ENCODE measurements at places on chromosomes 2 and 18.
A peak's percentile ranks its signal among the peaks of the same experiment; 100 is the strongest.

GRCh38 chr2:237480556-237480955 lies 6.5 kb upstream of the MLPH start:
- no peak for DNase-seq

GRCh38 chr2:45904946-45905631 lies 253.6 kb downstream of the PRKCE start:
- DNase-seq: no peak

- DNase-seq: peak; percentile 21
These were observed 273.6 kb downstream of the PAX3 start for GRCh38 chr2:222024932-222025880.

GRCh38 chr2:171579481-171579880 lies 57.2 kb downstream of the CYBRD1 start:
- no peak for DNase-seq

DNA sequence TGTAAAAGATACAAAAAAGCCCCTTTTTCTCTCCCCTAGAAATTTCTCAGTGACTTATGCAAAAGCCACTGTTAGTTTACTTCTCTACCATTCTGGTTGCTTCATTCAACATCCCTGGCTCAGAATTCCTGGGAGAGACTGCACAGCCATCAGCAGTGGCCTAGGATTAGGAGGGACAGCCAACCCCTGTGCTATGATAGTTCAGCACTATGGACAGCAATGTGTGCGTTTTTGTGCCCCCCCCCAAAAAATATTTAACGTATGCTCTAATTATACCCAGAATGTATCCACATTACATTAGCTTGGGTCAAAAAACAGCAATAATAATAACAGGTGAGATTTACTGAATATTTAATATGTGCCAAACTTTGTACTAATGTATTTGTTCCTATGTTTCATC lies 29.0 kb downstream of the OSR1 start:
- DNase-seq: no peak

DNA sequence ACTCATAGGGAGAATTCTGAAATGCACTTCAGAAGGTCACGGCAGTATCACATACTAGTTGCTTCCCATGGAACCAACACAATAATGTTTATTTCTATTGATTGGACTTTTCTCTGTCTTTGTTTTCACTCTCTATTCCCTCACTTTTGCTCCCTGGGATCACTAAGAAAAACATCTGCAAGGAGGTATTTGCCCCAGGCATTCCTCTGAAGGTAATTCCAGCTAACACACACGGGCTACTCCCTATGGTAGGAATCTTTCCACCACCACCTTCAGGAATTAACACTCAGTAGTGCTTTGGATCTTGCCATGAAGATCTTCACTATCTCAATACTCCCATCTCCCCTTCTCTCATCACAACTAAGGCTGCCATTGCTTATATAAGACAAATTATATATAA lies 353.3 kb downstream of the DSC3 start:
- no peak for DNase-seq

DNA sequence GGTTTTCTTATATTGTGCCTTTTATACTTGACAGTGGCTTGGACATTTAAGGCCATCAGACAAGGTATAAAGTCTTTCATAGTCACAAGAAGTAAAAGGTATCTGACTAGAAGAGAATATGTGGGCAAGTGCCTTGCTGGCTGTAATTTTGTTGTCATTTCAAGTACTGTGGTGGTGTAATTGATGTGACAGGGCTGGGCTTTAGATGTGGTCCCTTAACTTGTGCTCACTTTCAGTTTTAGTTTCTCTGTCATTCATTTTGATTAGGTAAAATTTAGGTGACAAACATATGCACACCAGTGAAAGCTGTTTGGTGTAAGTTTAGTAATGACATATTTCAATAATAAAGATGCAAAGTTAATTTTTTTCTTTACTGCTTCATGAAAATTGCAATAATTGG lies 31.2 kb upstream of the TBR1 start:
- DNase-seq: no peak

GRCh38 chr2:147846412-147847081 lies 1.7 kb downstream of the ACVR2A start:
- DNase-seq: peak; percentile 16

DNA sequence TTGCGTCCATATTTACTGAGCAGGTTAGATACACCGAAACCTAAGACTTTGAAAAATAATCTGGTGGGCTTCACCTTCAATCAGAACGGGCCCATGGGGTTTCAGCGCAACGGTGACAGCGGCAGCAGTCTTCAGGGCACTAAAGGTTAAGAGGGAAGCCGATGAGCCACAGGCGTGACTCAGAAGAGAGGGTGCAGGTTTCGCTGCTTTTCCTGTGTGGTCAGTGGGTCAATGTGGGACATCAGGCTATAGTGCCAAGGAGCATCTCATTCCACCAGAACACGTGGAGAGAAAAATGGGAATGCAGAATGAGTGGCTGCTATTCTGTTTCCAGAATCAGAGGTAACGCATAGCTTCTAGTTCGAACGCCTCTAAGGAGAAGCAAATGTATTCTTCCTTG lies 8.9 kb downstream of the PTGR3 start:
- no peak for DNase-seq

- DNase-seq: no peak
These were observed 11.1 kb downstream of the LIMS2 start for GRCh38 chr2:127664065-127664894.

All from suppressor macrophage treated with lipopolysaccharide for 1 hour (primary cell).